ENCODE measurements at places on chromosomes 6 and 20. TPM values are rescaled to one million over a fixed set of nuclear protein-coding genes. Genes with fewer than 3 reads are reported as not detected.

The CFAP206 gene
- total RNA-seq, result 0.20 TPM

The WASF1 gene
- 14.1 TPM for total RNA-seq

The GPR63 gene
- 6.9 TPM for total RNA-seq

- no peak for DNase-seq
These were observed 6.0 kb downstream of the NUS1 start for GRCh38 chr6:117681162-117681741.

GRCh38 chr6:29676981-29677601, 3.9 kb downstream of the ZFP57 start:
- no peak for DNase-seq

DNA sequence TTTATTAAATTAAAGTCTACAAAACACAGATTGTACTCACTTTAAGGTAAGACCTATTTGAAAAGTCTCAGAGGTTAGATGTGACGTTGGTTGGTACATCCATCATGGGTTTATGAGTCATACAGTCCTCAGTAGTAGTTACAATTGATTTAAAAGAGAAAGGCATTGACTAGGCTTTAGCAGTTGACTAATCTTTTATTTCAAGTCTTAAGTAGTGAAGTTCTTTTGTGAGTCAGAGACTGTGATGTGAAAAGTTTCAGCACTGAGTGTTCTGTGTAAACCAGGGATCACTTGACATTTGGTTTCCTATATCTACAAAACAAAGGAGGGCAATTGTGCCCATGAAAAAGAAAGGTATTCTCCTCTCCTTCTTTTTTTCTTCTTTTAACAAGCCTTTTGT, 221.3 kb downstream of the GRIK2 start:
- no peak for DNase-seq

The BPI gene
- 0.63 TPM for total RNA-seq

The ACOT8 gene
- 26.3 TPM for total RNA-seq
